ENCODE measurements at places on chromosomes 6 and 20.

GRCh38 chr20:62499758-62500236 is 24.0 kb upstream of the GATA5 start:
- DNase-seq = no peak

- no peak for DNase-seq
Measured at GRCh38 chr20:32764005-32764960, 2.1 kb downstream of the DNMT3B start.

DNA sequence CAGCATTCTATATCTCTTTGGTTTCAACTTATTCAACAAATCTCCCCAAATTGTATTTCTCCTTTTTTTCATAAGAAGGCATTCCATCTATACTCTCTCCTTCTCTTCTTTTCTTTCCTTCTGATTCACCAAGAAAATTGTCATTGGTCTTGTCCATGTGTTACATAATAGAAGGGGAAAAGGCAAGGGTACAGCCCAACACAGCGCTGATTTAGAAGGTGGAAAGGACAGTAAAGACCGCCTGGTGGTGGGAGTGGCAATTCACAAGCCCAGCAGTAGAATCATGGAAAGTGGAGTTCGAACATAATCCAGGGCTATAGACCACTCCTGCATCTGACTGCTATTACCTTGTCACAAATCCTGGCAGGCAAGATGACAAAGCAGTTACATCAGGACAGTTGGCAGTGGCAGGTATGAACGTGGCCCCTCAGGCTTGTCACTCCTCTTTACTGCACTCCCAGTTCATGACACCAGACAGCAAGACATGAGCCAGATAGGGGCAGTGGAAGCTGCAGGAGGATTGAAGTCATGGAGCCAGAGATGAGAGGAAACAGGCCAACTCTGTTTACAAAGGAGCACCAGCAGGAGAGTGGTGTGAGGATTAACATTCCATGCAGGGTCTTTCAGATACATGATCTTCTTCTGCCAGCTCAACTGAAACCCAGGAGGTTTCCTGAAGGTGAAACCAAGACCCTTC is 2.1 kb upstream of the TNFAIP3 start:
- no peak for DNase-seq

GRCh38 chr20:52275181-52275691 is 83.7 kb upstream of the ZFP64 start:
- no peak for DNase-seq

DNA sequence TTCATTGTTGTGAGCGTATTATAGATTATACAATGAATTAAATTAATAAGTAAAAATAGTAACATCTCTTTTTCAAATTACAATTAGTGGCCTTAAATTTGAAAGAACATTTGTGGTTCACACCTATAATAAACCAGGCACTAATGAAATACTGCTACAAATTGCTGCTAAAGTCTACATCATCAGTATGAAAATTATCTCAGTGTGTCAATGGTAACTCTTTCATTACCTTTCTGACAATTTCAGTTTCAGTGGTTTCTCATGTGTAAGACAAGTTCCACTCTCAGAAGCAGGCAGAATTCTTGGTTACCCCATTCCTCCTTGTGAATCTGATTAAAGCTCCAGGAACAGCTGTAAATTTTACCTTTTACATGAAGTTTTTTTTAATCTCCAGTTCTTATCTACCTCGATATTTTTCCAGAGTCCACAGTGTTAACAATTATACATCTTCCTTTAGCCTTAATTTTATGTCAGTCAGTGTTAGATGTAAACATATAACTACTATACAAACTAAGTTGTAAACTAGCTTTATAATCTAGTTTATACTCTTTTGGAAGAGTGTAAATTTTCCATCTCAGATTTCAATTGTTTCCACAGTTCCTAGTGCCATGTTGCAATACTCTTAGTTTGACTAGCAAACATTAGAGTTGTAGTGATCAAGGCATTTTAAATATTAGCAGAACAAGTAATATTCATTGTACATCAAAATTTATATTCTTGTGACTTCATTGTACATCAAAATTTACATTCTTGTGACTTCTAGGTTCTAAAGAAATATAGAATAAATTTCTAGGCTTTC is 1038.4 kb downstream of the EPHA7 start:
- DNase-seq = no peak

DNA sequence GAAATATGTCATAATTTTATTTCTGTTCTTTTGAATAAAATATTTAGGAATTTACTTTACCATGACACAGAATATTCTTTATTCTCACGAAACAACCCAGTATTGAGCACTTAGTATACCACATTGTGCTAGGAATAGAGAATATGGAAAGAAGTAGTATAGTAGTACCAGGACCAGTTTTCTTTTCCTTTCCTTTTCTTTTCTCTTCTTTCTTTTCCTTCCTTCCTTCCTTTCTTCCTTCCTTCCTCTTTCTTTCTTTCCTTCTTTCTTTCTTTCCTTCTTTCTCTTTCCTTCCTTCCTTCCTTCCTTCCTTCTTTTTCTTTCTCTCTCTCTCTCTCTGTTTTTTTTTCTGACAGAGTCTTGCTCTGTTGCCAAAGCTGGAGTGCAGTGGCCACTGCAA is 7.5 kb upstream of the PLCB4 start:
- DNase-seq = no peak

DNA sequence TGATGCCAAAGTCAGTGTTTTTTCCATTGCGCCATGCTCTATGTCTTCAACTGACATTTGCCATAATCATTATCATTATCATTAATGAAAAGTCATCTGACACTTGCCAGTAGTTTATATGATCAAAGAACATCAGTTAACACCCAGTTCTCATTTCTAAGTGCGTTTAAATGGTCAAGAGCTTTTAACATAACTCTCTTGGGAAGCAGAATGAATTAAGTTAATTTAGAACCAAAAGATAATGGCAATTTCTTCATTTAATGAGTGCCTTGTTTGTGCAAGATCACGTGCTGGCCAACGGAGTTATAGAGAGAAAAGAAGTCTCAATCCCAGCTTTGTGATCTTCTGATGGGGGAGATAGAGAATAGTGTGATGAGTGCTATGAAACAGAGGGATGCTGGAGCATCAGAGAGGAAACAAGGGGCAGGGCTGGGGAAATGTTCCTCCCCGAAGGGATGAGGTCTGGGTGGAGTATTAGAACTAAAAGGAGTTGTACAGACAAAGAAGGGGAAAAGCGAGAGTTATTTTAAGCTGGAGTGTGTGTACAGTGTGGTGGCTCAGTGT is 20.3 kb downstream of the ANKS1A start:
- no peak for DNase-seq

DNA sequence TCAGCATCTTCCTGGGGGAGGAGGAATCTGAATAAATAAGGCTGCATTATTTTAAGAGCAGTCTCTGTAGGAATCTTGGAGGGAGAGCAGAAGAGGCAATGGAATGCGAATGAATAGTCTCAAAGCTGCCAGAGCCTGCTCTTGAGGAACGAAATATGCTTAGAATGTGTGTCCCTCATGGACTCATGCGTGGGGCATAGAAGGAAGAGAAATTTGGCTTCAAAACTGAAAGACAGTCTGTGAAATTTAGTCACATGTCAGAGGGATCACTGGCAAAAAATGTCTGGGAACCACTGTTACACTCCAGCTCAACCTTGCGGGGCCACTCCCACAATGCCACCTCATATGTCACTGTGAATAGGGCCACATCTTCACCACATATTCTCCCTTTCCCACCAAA is 95.5 kb downstream of the GJA10 start:
- no peak for DNase-seq

Measured in activated T-cell treated with anti-CD3 and anti-CD28 coated beads for 4 hours (primary cell).